Glomerular endothelial cell (primary cell): ENCODE measurements at places on chromosomes 6 and 20. TPM values are rescaled to one million over a fixed set of nuclear protein-coding genes. Genes with fewer than 3 reads are reported as not detected.

DNA sequence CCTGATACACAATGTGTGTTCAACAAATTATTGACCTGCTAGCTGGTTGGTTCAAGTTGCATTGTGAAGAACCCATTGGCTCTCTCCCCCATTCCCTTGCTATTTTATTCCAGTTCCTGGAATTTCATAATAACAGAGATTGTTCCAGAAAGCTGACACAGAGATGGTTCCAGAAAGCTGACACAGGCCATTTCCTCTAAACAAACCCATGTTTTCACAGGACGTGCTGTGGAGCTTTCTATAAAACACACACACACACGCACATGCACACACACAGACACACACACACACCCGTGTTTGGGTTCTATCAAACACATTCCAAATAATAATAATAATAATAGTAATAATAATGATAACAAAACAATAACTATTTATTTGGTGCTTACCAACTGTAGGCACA lies 259.1 kb downstream of the CLIC5 start:
- no peak for DNase-seq

GRCh38 chr6:32073101-32073500 lies 34.9 kb downstream of the CYP21A2 start:
- DNase-seq, result no peak

RRAGD gene
- 3.5 and 11.2 TPM in 2 replicates for total RNA-seq

GRCh38 chr6:130240232-130240631 lies 17.5 kb upstream of the SAMD3 start:
- no peak for DNase-seq

CHMP4B gene
- 85.9 and 119 TPM in 2 replicates for total RNA-seq

- DNase-seq, result no peak
Measured at GRCh38 chr6:135434991-135435390, 62.5 kb downstream of the AHI1 start.

DNA sequence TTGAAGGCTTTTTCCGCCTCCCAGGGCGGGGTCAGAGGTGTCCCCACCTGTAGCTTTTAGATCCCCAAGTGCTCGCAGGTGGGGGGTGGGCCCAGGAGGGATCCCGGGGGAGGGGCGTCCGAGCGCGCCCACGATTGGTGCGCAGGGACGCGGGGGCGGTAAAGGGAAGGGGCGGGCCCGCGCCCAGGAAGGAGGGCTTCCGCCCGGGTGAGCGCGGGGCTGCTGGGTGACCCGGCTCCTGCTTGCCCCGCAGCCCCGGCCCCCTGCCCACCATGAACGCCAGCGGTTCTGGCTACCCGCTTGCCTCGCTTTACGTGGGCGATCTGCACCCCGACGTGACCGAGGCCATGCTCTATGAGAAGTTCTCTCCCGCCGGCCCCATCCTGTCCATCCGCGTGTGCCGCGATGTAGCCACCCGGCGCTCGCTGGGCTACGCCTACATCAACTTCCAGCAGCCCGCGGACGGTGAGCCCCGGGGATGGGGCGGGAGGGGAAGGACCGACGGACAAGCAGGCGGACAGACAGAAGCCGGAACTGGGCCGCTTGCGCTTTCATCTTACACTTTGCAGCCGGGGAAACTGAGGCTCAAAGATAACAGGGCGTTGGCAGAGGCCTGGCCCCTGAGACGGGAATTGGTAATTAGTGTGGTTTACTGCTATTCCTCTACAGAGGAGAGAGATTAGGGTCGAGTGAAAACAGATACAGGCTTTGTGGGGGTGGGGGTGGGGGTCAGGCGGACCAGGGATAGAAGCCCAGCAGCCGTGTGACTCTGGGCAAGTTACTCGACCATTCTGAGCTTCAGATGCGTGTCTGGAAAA lies at the start of gene PABPC1L:
TSS of gene PABPC1L (plus strand) at position 189 of the 818 bp plus-strand sequence. CDS start at position 273, 84 bp downstream.
- DNase-seq, result no peak

- DNase-seq, result no peak
Measured at GRCh38 chr6:169168302-169168630, 85.4 kb downstream of the THBS2 start.

- no peak for DNase-seq
Measured at GRCh38 chr6:79605061-79605460, 26.1 kb upstream of the SH3BGRL2 start.

GRCh38 chr6:166512567-166512966 lies 73.9 kb downstream of the RAMACL start:
- DNase-seq, result no peak

KHDC1 gene
- total RNA-seq, result 2.2 and 2.9 TPM in 2 replicates

DNA sequence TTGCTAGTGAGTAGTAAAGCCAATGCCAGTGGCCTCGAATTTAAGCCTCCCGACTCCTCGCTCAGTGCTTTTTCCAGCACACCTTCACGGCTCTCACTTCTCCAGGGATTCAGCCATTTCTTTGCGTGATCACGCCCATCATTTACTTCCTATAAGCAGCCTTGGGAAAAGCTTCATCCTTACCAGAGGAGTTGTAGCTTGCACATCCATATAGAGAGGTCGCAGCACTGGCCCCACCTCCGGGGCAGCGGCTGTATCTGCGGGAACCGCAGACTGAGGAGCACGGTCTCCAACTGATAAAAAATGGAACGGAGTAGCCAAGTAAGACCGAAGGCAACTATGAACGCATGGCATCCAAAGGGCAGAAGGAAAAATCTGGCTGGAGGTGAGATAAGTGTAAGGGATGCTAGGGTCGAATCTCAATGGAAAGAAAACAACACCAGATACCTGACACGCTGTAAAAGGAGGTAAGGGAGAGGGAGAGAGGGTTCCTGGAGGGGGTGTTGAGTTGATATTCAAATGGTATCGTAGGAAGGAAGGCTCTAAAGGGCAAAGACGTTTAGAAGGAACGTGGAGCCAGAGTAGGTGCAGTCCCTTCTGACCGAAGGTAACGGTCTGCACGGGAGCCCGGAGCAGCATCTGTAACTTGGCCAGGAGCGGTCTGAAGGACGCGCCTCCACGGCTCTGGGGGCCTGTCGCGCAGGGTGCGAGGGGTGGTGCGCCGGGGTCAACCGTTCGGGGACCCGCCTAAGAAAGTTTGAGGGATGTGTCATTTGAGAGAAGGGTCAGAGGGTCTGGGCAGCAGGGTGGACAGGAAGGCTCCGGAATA lies 640 bp downstream of the NFS1 start:
- DNase-seq, result no peak

- DNase-seq, result no peak
Measured at GRCh38 chr6:168956141-168956838, 297.4 kb downstream of the THBS2 start.

DNA sequence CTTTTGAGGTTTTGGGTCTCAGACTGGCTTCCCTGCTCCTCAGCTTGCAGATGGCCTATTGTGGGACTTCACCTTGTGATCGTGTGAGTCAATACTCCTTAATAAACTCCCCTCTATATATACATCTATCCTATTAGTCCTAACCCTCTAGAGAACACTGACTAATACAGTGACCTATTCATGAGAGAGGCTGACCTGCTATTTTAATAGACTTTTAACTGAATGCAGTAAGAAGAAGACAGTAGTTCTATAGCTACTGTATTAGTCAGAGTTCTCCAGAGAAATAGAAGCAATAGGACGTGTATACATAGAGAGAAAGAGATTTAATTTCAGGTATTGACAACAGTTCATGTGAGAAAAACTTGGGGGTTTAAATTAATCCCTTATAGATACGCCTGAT lies 53.3 kb upstream of the SMLR1 start:
- no peak for DNase-seq

DNA sequence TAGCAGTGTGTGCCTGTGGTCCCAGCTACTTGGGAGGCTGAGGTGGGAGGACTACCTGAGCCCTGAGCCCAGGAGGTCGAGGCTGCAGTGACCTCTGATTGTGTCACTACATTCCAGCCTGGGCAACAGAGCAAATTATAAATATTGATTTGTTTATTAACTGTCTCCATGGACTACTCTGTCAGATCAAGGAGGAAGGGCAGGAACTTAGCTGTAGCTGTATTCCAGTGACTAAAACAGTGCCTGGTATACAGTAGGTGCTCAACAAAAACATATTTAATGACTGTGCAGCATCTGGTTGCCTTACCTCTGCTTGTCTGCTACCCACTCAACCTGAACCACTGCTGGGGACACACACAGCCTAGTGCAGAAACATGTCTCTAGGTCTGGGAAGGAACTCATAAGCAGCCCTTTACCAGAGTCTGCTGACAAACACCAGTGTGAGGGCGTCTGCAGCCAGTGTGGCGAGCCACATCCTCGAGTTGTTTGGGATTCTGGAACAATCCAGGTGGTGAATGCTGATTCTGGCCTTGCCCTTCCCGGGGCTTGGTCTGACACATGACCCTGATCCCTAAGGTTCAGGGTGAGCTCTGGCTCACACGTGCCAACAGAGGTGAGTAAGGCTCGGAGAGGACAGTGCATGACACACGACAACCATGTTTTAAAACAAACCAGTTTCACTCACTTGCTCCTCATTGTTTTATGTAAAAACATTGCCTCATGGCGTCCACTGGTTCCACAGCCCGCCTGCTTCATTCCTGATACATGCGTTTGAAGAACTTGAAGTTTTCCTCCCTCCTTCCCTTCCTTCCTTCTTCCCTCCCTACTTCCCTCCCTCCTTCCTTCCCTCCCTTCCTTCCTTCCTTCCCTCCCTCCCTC lies 117.9 kb upstream of the ZNF217 start:
- no peak for DNase-seq

GRCh38 chr20:23651117-23651516 lies 13.4 kb upstream of the CST3 start:
- no peak for DNase-seq

MRS2 gene
- total RNA-seq, result 19.8 and 25.2 TPM in 2 replicates

PPP1R14C gene
- 1.6 and 3.0 TPM in 2 replicates for total RNA-seq

GRCh38 chr6:140988780-140989179 lies 1143.9 kb upstream of the GJE1 start:
- no peak for DNase-seq

GRCh38 chr6:41451515-41452163 lies 94.5 kb upstream of the FOXP4 start:
- DNase-seq, result no peak
